ENCODE measurements at places on chromosomes 6 and 20. TPM values are rescaled to one million over a fixed set of nuclear protein-coding genes. Genes with fewer than 3 reads are reported as not detected.

DNAAF9 gene
- total RNA-seq = 13.4 TPM

GTF3C6 gene
- 51.0 TPM for total RNA-seq

RAET1L gene
- not detected for total RNA-seq

DNA sequence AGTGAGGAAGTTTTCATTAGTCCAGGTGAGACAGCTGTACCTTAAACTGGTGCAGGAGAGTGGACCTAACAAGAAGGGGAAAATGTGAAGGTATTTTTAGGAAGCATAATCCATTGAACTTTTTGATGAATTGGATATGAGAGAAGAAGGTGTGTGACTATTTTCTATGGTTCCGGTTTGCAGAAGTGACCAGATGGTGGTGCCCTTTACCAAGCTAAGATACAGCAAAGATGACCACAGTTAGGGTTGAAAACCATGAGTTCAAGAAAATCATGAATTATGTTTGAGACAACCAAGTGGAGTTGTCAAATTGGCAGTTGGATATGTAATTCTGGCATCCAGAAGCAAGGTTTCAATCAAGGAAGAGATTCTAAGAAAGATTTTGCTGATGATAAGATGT lies 61.9 kb upstream of the NRSN1 start:
- H3K36me3 ChIP-seq = no peaks in the 10 kb centered on the region
- no peaks in the 10 kb centered on the region for H3K4me1 ChIP-seq
- DNase-seq = no peak
- H3K27me3 ChIP-seq = no peaks in the 10 kb centered on the region
- H3K27ac ChIP-seq = no peak overlapping the region
- H3K4me3 ChIP-seq = no peak overlapping the region

GRCh38 chr20:47201074-47201730 lies 155.3 kb downstream of the ZMYND8 start:
- H3K27me3 ChIP-seq = no peaks in the 10 kb centered on the region
- no peak overlapping the region for H3K4me3 ChIP-seq
- no peak for DNase-seq
- H3K27ac ChIP-seq = no peak overlapping the region
- H3K36me3 ChIP-seq = no peaks in the 10 kb centered on the region
- H3K4me1 ChIP-seq = peaks cover 7% of the 10 kb centered on the region

GRCh38 chr6:150732765-150733539 lies 132.6 kb upstream of the MTHFD1L start:
- no peak overlapping the region for H3K4me3 ChIP-seq
- DNase-seq = no peak
- no peak overlapping the region for H3K27ac ChIP-seq

DNA sequence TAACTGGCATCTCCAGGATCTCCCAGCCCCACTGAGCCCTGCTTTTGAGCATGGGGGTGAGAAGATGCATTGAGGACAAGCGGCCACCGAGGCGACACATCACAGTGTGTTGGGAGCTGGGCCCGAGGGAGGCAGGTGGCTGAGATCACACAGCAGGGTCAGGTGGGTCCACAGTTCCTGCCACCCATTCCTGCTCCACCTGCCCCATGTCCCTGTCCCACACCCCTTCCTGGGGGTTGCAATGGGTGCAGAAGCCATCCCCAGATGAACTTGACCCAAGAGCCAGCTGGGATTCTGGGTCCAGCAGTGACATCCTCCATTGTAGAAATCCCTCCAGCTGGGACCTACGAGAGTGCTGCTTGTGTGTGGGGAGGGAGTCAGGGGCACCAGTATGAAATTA lies 1.0 kb downstream of the TGM2 start:
- H3K4me3 ChIP-seq = peak overlapping the region; percentile 59
- peaks cover 76% of the 10 kb centered on the region for H3K4me1 ChIP-seq
- DNase-seq = no peak

GRCh38 chr6:16968101-16968500 lies 133.7 kb upstream of the STMND1 start:
- no peak for DNase-seq
- no peak overlapping the region for H3K27ac ChIP-seq
- H3K4me1 ChIP-seq = no peaks in the 10 kb centered on the region
- no peak overlapping the region for H3K4me3 ChIP-seq
- no peaks in the 10 kb centered on the region for H3K27me3 ChIP-seq
- H3K36me3 ChIP-seq = no peaks in the 10 kb centered on the region

Data from right atrium auricular region (tissue), 2 donors.